ENCODE measurements at places on chromosomes 3 and 15.
A peak's percentile ranks its signal among the peaks of the same experiment; 100 is the strongest.

DNA sequence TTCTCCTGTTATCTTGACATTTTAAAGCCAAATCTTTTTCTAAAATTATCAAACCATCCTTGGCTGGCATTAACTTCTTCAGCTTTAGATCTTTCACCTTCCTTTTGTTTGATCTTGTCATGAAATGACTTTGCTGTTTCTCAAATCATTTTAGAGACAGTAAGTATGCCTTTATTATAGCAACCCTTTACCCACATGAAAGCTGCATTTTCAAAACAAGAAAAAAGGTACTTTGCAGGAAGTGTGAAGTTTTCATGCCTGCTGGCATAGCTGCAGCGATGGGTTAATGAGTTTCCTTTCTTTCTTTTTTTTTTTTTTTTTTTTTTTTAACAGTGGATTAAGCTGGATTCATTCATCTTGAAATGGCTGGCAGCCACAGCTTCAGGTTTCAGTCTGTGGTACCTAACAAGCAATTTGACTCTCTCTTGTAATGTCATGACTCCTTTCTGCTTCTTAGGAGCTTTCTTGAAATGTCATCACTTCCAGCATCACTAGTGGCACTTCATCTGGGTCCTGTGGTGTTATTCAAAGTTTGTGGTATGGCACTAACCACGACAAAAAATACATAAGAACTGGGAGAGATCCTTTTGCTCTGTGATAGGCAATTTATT is 18.8 kb downstream of the SLC25A26 start:
- peak; percentile 72 for DNase-seq

- DNase-seq: no peak
These were observed 49.0 kb upstream of the GOLGA8J start for GRCh38 chr15:30033763-30034162.

GRCh38 chr3:88742106-88742505 is 365.3 kb upstream of the EPHA3 start:
- DNase-seq: no peak

DNA sequence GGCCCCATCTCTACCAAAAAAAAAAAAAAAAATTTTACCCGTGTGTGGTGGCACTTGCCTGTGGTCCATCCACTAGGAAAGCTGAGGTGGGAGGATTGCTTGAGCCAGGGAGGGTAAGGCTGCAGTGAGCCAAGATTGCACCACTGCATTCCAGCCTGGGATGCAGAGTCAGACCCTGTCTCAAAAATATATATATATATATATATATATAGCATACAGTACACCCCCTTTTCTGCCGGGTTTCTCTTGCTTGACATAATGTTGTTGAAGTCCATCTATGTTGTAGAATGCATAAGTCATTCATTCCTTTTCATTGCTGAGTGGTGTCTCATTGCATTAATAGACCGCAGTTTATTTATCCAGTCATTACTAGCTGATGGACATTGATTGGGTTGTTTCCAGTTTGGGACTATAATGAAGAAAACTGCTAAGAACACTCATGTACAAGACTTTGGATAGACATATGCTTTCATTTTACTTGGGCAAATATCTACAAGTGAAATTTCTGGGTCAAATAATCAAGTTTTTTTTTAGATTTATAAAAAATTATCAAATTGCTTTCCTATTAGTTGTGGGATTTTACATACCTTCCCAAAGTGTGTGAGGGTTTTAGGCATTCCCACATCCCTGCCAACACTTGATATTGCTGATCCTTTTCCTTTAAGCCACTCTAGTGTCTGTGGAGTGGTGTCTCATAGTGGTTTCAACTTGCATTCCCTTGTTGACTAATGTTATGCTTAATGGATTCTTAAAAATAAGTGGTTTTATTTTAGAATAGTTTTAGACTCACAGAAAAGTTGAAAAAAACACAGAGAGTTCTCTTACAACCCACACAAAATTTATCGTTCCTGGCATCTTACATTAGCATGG is 2.1 kb upstream of the PRR20G start:
- DNase-seq: no peak

DNA sequence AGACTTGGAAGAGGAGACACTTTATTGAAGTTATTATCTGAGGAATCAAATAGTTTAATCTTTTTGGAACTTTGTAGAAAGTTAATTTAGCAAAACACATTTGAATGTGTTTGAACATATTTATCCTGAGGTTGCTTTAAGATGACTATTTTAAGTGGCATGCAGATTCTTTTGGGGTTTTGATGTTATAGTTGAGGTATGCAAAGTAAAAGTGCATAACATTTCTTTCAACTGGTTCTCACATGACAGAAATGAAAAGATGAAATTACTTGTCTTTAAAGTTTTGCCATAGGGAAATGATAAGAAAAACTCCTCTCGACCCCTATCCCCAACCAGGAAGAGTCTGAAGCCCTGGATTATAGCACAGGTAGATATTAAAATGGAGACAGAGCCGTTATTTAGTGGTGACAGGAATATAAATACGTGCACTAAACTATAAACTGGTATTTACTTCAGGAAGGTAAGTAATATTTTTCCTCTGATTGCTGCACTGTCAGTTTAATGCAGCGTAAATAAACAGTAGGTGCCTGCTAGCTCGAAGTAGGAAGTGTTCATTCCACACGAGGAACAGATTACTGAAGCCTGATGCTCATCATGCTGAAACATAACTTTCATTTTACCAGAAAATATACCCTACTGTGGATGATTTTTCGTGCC is 15.1 kb upstream of the SATB1 start:
- DNase-seq: no peak

- DNase-seq: no peak
These were observed 596.6 kb upstream of the NR2F2 start for GRCh38 chr15:95733931-95734330.

GRCh38 chr3:152893647-152894046 is 58.7 kb downstream of the P2RY1 start:
- DNase-seq: no peak

GRCh38 chr3:107847791-107848190 is 243.0 kb downstream of the CD47 start:
- DNase-seq: no peak

DNA sequence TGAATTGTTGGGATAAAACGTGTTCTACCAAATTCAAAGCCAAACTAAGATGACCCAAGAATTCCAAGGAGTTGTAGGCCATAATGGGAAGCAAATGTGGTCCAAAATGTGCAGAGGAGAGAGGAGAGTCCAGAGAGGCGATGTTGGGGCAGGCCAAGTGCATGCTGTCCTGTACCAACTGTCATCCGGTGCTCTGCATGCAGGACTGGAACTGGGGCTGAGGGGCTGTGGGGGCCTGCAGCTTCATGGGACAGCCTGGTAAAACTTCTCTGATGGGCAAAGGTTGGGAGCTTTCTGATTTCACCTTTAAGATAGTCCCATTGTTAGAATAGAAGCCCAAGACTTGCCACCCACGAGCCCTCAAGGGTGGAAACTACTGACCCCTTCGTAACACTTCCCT is 831.4 kb downstream of the AGBL1 start:
- DNase-seq: no peak

DNA sequence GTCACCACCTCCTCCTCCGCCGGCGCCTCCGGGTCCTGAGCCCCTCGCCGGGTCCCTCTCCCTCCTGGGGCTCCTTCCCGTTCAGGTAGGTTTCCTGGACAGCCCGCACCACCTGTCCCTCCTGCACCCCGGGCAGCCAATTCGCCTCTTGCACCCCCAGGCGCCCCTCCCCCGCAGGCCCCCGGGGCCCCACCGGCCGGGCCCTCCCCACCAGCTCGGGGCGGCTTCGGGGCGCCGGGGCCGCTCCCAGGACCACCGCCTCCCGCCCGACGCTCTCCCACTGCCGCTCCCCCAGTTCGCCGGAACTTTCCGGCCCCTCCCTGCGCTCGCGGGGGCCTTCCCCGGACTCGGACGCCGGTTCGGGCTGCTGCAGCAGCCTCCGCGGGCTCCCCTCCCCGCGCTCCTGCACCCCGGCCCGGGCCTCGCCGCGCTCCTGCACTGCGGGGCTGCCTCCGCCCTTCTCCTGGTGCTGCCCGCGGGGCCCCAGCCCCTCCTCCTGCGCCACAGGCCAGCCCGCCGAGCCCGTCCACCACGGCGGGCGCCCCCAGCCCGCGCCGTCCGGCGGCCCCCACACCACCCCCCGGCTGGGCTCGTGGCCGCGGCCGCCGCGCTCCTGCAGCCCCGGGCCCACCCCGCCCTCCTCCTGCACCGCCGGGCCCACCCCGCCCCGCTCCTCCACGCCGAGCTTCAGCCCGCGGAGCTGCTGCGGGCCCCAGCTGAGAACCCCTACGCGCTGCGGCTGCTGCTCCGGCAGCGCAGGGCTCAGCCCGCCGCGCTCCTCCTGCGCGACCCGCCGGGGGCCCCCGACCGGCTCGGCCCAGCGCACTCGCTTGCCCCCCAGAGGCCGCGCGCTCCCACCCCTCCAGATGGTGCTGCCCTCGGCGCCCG is 587 bp upstream of the TNK2 start:
- peak; percentile 35 for DNase-seq

GRCh38 chr15:66622591-66623022 is 56.8 kb upstream of the LCTL start:
- DNase-seq: no peak

DNA sequence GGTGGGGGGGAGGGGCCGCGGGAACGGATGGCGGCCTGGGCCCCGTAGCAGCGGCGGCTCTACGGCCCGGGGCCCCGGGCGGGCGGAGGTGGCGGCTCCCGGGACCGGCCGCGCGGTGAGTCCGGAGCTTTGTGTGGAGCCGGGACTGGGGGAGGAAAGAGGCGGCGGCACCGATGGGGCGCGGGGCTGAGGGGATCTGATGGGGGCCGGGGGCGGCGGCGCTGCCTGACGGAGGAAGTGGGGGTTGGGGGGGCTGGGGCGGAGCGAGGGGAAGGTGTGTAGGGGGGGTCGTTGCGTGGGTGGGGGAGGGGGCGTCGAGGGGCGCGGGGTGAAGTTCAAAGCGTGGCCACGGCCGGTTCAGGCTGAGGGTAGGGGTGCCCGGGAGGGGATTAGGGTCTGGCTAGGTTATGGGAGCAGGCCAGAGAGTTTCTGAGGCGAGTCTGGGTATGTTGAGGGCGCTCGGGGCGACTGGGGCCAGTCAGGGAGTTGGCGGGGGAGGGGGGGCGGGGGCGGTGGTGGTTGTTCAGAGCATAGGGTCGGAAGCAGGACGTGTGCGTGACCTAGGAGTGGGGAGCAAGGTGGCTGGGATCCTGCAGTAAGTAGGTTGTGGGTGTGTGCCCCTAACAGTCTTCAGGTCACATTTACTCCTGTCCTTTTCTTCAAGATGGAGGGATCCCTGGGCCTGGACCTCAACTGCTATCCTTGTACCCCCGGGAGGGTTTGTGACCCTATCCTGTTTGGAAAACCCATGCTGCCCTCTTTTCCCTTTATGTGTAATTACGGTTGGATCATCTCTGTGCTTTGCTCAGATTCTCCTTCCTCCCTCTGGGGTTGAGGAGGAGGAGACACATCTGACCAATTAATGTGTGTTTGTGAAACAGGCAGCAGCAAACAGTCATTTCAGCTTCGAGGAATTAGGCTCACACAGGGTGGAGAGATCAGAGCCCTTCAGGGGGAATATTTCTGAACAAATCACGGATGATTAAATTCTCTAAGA is 644 bp downstream of the ZNF609 start:
- peak; percentile 83 for DNase-seq

- DNase-seq: no peak
These were observed 344.2 kb upstream of the PPP2R3A start for GRCh38 chr3:135621184-135621920.

- DNase-seq: no peak
These were observed 457.0 kb downstream of the PLOD2 start for GRCh38 chr3:145704020-145704419.

DNA sequence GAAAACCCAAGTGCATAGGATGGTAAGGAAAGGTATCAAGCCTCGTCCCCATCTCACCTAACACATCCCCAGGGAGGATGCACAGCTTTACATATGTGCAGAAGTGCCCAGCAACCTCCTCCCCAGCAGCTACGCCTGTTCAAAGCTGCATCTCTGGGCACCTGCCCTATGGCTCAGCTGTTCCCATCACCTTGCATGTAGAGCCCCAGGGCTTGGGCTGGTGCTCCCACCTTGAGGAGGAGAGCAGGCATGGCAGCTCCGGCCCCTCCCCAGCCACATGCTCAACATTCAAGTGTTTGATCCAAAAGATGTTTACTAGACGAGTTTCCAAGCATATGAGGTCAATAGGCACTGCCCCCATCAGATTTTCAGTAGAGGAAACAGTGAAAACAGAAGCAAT is 173.5 kb downstream of the ATP10A start:
- no peak for DNase-seq

DNA sequence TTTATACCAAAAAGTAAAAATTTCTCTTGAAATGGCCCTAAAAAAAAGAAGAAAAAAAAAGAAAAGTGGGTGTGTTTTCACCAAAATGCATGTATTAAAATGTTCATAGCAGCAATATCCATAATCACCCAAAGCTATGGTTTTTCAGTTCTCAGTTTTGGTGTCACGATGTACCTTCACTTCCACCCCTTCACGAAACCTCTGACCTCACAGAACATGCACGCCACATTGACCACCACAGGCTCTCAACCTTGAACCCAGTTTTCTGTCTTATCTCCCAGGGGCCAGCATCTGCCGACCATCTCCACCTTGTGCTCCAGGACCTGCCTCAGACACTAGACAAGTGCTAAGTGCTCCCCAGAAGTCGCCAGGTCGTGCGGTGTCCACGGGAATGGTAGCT is 30.4 kb downstream of the COLQ start:
- DNase-seq: no peak

Data from activated CD4-positive, alpha-beta T cell treated with anti-CD3 and anti-CD28 coated beads, Interleukin-10, Interleukin-2, amounts not matched to agents 100 ng/mL and 50 ng/mL, durations not matched to agents 16 hours and 8 hours (primary cell).